ENCODE measurements at places on chromosomes 3 and 15.

DNA sequence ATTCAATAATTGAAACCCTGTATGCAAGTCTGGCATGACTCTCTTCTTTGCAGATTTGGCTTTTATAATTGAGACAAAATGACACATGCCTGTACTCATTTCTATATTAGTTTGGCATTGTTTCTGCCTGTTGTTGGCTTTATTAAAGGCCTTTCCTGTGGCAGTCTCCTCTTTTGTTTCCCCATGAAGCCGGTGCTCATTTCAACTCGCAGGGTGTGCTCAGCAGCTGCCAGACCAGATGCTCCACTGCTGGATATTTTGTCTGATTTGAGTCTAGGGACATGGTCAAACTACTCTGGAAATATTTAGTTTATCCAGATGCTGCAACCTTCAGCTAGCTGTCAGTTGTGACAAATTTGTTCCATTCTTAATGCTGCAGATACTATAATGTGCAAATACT is 445.3 kb downstream of the NAALADL2 start:
- DNase-seq, result no peak

- DNase-seq, result no peak
These were observed 227.1 kb upstream of the CD96 start for GRCh38 chr3:111314898-111315297.

DNA sequence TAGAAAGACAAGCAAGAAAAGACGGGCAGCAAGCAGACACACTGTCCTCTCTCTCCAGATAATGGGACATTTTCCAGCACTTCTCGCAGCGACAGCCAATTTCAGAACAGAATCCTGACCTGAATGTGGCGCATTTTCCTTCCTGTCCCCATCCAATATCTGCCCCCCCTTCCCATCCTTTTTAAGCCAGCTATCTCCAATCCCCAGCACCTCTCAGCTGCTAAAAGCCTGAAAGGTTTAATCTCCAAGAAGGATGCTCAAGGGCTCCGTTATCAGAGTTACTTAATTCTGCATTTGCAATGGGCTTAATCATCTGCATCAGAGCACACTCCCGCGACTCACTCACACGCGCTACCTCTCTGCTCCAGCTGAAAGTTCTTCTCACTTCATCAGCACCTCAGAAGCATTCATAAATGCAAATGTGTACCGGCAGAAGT is 50.5 kb downstream of the SRGAP3 start:
- no peak for DNase-seq

DNA sequence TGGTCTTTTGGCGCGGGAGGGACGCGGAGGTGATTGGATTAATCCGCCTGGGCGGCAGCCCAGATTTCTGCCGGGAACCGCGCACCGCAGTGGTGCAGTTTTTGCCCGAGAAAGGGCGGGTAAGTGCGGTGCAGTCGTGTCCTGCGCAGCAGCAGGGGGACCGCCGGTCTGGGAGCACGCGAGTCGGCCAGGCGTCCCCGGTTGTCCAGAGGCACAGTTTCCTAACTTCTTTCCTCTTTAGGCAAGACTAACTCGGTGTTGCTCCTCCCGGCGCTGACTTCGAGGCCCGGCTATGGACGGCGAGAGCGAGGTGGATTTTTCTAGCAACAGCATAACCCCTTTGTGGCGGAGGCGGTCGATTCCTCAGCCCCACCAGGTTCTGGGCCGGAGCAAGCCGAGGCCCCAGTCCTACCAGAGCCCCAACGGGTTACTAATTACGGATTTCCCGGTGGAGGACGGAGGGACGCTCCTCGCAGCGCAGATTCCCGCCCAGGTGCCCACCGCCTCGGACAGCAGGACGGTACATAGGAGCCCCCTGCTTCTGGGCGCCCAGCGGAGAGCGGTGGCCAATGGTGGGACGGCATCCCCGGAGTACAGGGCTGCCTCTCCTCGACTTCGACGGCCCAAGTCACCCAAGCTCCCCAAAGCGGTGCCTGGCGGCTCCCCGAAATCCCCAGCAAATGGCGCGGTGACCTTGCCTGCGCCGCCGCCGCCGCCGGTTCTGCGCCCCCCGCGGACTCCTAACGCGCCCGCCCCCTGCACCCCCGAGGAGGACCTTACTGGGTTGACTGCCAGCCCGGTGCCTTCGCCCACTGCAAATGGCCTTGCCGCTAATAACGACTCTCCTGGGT is 736 bp downstream of the ARHGEF26 start:
- peak; percentile 38 for DNase-seq

DNA sequence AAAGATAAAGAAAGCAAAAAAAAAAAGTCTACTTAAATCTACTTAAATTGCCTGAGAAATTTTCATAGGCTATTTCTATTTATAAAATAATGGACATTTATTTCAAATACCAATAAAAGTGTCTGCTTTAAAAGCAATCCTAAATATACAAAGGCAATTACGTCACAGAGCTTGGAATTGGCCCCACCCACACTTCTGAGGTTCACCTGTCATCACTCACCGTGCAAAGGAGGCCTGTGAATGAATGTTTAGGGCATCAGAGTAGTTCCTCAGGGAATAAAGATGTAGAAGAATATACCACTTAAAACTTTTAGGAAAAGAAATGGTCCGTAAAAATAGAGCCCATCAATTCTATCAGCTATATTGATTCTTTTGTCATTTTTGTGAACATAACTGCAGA is 621.8 kb downstream of the ROBO1 start:
- DNase-seq, result no peak

DNA sequence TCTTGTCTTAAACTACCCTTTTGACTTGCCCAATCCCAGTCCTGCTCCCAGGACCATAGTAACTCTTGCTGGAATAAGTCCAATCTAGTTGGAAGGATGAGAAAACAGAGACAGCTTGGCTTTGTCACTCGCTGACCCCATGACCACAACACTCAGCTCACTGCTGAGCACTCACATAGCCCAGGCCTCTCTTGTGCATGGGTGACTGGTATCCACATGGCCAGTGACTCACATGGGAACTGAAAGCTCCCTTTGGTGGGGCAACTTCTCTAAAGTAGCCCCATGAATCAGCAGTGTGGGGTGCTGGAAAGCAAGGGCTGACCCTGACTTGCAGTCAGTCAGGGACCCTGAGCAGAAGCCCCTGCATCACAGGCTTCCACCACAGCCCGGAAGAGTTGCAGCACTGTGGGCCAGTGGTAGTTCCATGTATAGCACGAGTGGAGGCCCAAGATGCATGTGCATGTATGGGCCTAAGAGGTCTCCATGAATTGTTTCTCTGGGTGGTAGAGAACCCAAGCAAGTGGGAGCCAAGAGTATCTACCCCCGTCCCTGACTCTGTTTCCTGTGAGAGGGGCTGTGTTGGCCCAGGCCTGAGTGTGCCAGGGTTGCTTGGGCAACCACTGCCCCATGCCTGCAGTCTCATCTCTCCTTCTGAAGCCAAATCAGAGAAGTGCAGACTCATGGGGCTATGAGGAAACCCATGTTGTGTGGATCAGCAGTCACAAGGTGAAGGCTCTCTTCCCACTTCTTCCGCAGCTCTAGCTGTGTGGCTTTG is 62.1 kb upstream of the XCR1 start:
- DNase-seq, result peak; percentile 42

DNA sequence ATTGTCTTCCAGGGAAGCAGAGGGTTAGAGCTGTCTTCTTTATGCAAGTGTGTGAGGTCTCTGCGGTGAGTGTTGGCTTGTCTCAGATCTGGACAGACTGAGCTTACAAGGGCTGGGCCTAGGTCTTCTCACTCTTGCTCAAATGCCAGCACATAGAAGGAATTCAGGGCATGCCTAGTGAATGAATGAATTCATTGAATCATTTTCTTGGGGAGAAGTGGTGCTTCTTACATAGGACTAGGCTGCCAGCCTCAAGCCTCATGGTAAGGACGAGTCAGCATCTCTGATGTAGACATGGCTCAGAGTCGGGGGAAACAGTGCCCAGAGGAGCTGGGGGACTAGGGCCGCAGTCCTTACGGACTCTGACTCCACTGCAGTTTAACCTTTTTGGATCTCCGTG is 17.2 kb downstream of the MKRN2 start:
- no peak for DNase-seq
